ENCODE measurements at places on chromosomes 1 and 21.
A peak's percentile ranks its signal among the peaks of the same experiment; 100 is the strongest.

DNA sequence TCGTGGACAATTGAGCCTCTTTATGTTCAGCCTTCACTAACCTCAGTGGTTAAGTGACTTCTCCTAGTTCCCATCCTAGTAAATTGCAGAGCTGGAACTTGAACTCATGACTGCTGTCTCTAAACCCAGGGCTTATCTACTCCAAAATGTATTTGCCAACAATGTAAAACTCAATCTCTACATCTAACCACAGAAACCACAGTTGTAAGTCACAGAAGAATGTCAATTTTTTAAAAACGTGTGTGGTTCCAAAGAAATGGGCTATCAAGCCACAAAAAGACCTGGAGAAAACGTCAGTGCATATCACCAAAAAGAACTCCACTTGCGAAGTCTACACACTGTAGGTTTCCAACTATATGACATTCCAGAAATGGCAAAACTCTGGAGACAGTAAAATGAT lies 172.6 kb upstream of the HMCN1 start:
- no peak for DNase-seq

GRCh38 chr1:67886076-67886475 lies 52.8 kb upstream of the GNG12 start:
- DNase-seq = no peak

DNA sequence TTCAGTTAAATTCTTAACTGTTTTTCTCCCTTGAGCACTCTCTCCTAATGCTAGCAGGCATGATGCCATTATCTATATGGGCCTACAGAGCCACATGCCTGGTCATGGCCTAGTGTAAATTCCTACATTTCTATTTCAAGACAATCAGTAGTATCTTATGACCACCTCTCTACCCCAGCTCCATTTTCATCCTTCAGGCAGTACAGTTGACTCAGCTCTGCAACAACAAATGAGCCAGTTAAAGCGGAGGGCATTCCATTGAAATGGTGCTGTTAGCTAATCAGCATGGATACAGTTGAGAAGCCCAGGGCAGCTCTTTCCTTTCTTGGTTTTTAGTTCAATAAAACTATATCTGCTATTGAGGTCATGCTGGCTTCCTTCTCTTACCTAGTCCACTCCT lies 150.0 kb downstream of the PPP1R12B start:
- no peak for DNase-seq

GRCh38 chr1:46342084-46342656 lies 1.6 kb downstream of the NSUN4 start:
- DNase-seq = peak; percentile 51

- DNase-seq = peak; percentile 27
Measured at GRCh38 chr1:233394860-233395717, 67.6 kb downstream of the MAP3K21 start.

DNA sequence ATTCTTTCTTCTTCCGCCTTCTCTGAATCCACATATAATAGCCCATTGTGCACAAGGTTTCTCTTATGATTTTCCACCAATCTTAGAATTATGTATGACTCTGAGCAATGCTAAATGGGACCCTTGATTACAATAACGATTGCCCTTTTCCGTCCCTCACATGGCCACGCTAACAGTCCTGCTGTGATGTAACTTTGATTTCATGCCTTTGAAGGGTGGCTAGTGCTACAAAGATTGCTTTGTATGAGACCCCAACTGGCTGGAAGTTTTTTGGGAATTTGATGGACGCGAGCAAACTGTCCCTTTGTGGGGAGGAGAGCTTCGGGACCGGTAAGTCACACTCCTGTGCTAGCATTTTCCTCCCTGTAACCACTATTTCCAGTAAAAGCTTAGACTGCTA lies 45.3 kb downstream of the PGM1 start:
- no peak for DNase-seq

GRCh38 chr21:46633566-46633965 lies 1.9 kb upstream of the PRMT2 start:
- DNase-seq = no peak

DNA sequence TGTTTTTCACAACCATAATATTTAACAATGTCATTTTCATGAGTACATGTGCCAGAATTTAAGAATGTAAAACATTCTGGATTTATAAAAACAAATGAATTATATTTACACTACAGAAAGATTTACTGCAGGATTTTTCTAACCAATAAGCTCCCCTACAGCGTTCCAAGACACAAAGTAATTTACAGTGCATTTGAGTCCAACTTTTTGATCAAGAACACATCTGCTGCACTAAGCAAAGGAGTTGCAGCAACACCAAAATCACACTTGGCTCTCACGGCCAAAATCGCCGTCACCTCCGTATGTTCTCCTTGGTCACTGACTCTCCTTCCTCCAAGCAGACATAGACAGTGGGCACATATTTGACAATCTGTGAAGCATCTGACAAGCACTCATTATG lies 7.7 kb downstream of the VPS26C start:
- no peak for DNase-seq

DNA sequence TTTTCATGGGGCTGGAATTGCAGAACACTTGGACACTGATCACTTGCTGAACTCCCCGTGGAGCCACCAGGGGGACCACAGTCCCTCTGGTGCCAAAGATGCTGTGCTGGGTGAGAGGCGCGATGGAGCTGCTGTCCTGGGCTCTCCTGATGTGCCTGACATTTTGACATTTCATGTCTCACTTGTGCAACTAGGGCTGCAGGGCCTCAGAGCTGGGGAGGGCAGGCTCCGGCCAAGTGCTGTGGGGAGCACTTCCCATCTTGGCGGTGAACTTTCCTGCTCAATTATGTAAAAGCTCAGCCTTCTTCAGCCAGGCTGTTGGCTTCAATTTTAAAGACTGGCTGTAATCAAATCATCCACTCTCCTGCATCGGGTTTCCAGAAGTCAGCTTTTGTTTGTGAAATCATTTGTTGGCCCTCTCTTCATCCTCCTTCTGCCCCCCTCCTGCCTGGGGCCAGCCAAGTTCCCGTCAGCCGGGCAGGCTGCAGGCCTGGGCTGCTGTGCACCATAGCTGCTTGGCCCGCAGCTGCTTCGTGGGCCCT lies 36.8 kb downstream of the KCNAB2 start:
- peak; percentile 8 for DNase-seq

GRCh38 chr1:60947367-60947766 lies 135.0 kb upstream of the NFIA start:
- no peak for DNase-seq

DNA sequence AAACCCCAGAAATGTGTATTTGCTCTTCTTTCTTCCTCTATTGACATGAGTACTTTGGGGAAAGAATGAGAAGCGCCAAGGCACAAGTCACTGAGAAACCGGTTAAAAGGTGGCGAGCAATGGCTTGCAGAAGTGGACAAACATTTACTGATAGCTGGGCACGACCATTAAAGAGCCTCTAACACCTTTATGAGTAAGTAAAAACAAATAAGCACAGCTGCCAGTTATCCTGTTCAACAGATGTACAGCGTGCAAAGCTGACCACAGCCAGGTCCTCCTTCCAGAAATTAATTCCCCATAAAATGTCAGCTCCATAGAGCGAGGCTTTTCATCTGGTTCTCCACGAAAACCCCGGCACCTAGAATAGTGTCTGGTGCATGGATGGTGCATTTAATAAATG lies 72.7 kb downstream of the CAPZB start:
- no peak for DNase-seq

DNA sequence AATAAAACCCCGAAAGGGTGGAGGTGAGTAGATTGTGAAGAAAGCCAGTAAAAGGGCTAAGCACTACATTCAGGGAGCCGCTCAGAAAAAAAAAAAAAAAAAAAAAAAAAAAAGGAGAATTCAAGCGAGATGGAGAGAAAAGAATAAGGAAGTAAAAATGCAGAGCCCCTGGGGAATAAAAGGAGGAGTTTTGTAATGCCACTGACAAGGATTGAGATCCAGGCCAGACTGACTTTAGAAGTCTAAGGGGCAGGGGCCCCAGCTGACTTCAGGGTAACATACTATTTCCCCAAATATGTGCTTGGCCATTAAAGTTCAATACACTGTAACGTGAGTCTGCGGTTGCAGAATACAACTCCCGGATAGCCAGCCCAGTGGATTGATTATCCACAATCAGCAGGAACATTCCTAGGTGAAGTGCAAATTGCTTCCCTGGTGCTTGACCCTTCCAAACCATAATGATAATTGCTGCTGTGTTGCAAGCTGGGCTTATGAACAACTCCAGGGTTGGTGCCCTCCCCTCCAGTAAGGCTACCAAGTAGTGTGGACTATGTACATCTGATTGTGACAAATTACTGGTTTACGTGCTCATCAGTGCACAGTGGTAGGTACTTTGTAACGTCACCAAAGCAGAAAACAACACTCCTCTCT lies 30.7 kb upstream of the RRP15 start:
- no peak for DNase-seq

GRCh38 chr21:31875496-31876015 lies 2.7 kb downstream of the HUNK start:
- no peak for DNase-seq

DNA sequence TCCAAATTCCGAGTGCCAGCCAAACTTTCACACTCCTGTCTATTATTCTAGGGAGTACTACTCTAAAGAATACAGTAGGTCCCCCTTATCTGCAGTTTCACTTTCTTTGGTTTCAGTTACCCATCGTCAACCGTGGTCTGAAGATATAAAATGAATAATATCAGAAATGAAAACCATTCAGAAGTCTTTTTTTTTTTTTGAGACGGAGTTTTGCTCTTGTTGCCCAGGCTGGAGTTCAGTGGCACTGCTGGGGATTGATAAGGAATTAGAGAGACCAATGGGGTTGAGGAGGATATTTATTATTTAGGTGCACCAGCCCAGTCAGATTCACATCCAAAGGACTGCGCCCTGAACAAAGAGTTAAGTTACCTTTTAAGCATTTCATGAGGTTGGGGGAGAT lies 52.9 kb upstream of the SRSF10 start:
- DNase-seq = no peak

DNA sequence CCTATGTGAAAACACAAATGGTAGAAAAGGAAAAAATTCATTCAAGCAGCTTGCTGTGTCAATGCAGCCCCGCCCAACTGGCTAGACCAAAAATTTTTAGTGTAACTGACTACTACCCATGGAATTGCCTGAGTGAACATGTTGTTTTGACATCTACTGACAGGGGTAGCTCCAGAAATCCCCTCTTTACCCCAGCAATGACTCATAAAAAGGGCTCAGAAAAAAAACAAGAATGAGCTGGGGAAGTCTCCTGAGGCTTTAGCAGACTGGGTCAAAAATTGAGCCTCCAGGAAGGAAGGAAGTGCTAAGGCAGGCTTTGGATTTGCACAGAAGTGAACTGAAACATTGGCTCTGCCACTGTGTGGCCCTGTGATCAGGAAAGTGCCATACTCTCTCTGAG lies 24.4 kb upstream of the FGGY start:
- peak; percentile 75 for DNase-seq

- DNase-seq = no peak
Measured at GRCh38 chr1:183106166-183106565, 79.9 kb upstream of the LAMC2 start.

DNA sequence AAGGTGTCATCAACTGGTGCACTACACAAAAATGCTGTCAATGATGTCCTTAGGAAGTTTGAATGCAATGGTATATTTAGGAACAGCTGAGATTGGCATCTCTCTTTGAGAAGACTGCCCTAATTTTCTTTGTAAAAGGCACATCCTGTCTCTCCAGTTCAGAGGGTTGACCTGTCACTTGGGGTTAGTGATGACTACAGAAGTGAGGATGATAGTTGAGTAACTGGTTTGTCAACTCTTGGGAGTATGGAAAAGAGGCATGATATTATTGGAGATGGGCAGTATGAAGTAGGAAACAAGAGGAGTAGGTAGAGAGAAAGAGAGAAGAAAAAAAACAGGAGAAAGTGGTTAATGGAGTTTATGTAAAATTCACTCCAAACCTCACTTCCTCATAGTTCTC lies 40.4 kb upstream of the PIGC start:
- no peak for DNase-seq

- peak; percentile 84 for DNase-seq
Measured at GRCh38 chr1:215793180-215793579, 226.1 kb downstream of the KCTD3 start.

GRCh38 chr1:209398313-209398991 lies 185.1 kb upstream of the CAMK1G start:
- DNase-seq = peak; percentile 84

GRCh38 chr21:41390043-41390639 lies 28.3 kb downstream of the MX2 start:
- no peak for DNase-seq

DNA sequence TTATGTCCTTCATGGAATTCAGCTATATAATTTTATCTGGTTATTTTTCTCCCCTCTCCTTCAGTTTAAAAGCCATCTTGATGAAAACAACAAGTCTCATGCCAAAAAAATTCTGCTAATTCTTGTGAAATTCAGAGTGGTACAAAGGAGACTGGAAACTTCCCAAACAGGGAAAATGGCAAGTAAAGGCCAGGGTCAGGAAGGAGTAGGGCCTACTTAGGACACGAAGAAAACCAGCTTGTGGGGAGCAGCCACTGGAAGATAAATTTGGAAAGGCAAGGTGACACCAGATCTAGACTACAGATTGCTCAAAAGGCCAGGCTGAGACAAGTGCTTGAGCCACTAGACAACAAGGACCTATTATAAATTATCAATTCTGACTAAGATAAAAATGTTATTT lies 6.4 kb downstream of the TSTD1 start:
- no peak for DNase-seq

- DNase-seq = no peak
Measured at GRCh38 chr1:205584732-205585131, 47.1 kb downstream of the ELK4 start.

- peak; percentile 47 for DNase-seq
Measured at GRCh38 chr1:76868154-76868882, 1.0 kb downstream of the ST6GALNAC5 start.

GRCh38 chr1:17696417-17697301 lies 58.5 kb upstream of the ACTL8 start:
- DNase-seq = peak; percentile 38

DNA sequence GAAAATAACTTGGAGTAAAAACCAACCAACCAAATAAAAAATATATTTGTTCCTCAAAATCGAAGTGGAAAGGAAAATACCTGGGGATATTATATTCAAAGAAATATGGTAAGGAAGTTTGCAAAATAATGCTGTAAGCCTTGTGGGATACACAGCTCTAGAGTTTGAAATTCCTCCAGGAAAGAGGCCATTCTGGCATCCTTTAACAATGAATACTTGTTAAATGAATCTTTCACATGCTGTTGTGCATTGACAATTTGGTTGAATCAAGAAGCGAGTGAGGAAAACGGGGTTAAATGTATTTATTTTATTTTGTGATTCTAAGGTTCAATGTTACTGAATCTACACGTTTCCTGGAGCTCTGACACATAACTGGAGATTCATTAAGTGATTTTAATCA lies 30.5 kb upstream of the NTNG1 start:
- no peak for DNase-seq

DNA sequence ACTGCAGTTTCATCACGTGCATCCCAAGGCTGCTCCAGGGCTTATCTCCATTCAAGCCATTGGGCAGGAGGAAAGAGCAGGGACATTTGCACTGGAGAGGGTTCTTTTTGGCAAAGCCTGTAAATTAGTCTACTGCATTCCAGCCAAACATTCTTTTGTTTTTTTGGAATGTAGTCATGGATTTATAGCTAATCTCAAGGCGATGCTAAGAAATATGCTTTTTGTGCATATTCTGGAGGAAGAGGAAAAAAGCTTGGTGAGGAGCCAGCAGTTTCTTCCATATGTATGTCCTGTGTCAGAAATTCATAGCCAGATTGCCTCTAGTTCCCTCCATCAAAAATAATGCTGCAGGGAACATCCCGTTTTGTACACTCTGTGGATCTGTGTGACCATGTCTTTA lies 221.4 kb downstream of the BACH1 start:
- DNase-seq = no peak
